ENCODE measurements at places on chromosomes 11 and 22.

- DNase-seq = no peak
Measured at GRCh38 chr11:24622262-24622661, 125.4 kb downstream of the LUZP2 start.

DNA sequence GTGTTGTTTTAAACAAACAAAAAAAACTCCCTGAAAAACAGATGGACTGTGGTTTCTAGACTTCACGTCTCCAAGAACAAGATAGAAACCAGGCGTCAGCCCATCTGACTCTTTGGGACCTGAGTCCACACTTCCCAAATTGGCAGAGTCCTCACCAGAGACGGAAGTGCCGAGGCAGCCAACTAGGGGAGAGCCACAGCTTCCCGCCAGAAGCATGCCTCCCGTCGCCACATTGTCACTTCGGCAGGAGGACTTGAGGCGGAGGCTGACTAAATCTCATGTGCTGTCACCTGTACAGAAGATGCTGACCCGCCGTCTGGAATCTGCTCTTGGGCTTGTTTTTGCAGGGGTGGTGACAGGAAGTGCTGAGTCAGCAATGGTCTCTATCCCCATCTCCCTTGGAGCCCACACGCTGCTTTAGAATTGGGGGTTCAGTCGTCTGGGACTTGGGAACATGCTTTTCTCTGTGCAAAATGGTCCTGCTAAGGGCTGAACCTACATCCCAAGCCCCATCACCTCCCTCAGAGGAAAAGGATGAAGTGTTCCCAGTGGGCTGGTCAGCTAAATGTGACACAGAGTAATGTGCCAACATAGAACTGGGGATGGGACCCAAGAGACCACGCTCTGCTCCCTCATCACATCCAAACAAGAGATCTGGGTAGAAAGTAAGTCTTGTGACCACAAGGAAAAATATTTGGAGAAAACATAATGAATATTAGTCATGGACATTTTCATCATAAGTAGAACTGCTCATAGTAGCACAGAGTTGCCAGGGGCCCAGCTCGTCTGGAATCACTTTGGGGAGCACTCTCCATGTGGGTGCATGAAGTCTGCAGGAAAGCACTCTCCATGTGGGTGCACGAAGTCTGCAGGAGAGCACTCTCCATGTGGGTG is 152.9 kb downstream of the SNX19 start:
- no peak for DNase-seq

DNA sequence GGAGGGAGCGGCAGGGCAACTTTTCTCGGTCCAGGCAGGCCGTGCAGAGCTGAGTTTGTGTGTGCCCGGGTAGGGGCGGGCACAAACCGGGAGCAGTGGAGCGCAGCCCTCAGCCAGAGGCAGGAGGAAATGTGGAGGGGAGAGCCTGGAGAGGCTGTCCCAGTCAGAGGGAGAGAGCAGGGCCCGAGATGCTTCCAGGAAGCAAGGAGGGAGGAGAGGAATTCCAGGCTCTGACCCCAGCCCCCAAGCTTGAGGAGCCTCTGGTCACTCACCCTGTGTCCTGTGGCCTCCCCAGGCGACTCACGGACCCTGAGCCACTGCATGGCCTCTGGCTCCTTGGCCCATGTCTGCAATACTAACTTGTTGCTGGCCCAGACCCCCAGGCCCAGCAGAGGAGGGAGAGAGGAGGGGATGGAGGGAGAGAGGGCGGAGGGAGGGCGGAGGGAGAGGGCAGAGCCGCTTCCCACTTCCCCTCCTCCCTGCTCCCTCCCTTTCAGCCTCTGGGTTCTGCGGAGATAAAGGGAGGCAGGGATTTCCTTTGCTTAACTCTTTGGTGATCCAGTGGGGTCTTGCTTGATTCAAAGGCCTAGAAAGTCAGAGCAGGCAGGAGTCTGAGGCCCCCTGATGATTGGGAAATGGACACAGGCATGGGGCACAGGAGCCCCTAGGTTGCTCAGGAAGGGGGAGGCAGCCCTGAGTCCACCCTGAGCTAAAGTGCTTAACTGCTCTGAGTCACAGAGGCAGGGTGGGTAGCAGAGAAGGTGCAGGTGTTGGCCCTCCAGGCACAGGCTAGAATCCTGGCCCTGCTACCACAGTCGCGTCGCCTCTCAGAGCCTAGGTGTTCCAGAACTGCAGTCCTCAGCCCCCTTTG is at the start of gene C1QTNF6:
Gene C1QTNF6, minus strand, starts transcription at position 357 of the 871 bp plus-strand sequence. Its CDS starts 34 bp downstream, at position 323.
- no peak for DNase-seq

GRCh38 chr11:32831221-32831620 is 1.5 kb downstream of the PRRG4 start:
- no peak for DNase-seq

- no peak for DNase-seq
Measured at GRCh38 chr22:41551877-41552582, 7.8 kb upstream of the POLR3H start.

GRCh38 chr11:47863189-47863897 is 15.2 kb upstream of the NUP160 start:
- no peak for DNase-seq

GRCh38 chr11:33663121-33663520 is 37.5 kb downstream of the C11orf91 start:
- DNase-seq = no peak

GRCh38 chr11:8839957-8840945 is 70.7 kb upstream of the AKIP1 start:
- DNase-seq = no peak

GRCh38 chr11:124075841-124076651 is 34.9 kb upstream of the OR10G7 start:
- DNase-seq = no peak

GRCh38 chr11:133832096-133832990 is 13.0 kb downstream of the SPATA19 start:
- DNase-seq = no peak

- DNase-seq = no peak
Measured at GRCh38 chr22:22689621-22690345, 45.4 kb downstream of the GGTLC2 start.

DNA sequence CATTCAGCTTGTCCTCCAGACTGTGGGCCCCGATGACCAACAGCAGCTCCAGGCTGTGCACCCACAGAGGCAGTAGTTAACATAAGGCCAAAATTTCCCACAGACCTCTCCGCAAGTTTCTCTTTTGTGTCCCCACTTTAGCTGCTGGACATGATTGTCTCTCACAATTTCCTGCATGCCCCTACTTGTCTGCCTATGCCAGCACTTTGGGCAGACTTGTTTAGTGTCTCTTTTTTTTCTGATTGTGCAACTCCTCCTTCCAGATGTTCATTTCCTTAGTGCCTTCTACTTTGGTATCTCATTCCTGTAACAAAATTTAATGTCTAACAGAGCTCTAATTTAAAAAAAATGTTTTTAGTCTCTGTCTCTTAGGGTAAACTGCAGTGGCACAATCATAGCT is 23.8 kb upstream of the SCN3B start:
- DNase-seq = no peak

- DNase-seq = no peak
Measured at GRCh38 chr11:76658231-76658630, 12.3 kb downstream of the LRRC32 start.

DNA sequence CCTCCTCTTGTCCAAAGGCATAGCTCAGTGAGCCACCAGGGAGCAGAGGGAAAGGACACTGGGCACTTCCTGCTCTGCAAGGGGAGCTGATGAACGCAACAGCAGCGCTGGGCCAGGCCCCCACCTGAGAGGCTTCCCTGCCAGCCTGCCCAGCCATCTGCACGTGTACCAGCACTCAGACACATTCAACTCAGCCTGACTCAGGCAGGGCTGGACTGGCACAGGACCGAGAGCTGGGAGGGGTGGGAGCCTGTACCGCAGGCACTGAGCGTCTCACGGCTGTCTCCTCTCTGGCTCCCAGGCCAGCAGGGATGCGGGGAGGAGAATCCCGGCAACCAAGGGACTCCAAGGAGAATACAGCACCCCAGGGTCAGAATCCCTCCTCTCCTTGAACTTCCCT is 411.8 kb downstream of the CTTN start:
- no peak for DNase-seq

GRCh38 chr11:99522467-99523173 is 501.9 kb downstream of the CNTN5 start:
- DNase-seq = no peak

GRCh38 chr11:19162951-19163505 is 38.8 kb downstream of the CSRP3 start:
- DNase-seq = no peak

DNA sequence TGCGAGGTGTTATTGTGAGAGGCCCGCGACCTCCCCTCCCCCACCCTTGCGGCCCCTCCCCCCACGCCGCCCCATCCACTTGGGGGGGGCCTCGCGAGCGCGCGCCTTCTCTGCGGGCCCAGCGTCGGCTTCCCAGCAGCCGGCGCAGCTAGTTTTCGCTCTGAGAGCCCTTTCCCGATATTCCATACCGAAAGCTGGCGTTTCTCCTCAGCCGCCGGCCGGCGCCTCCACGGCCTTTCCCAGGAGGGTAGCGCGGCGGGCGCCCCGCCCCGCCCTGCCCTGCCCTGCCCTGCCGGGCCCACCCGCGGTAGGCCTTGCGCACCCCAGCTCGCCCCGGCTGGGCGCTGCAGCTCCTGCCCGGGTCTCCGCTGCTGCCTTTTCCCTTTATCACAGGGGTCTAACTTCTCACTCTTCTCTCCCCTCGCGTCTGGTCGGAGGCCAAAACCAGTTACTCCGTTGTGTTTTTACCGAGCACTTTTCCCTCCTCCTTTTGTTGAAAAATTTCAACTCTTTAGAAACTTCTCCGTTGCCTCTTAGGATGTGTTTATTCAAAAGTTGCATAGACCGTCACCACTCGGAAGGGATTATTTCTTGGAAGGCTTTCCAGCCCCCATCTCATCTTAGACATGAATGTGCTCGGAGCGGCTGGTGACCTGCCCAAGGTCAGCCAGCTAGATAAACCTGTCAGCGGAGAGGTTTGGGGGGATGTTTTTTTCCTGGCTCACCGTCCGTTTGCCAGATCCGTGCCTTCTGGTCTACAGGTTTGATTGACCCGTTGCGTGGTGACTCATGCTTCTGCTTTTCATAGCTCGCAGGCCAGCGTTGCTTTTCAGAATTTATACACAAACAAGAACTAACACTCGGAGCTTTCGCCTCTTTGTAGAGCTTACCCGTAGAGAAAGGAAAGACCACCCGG is 648 bp downstream of the PAFAH1B2 start:
- DNase-seq = peak; percentile 58

GRCh38 chr22:49295465-49295743 is 532.3 kb downstream of the BRD1 start:
- no peak for DNase-seq

- DNase-seq = no peak
Measured at GRCh38 chr11:27196203-27196897, 155.7 kb downstream of the BBOX1 start.

DNA sequence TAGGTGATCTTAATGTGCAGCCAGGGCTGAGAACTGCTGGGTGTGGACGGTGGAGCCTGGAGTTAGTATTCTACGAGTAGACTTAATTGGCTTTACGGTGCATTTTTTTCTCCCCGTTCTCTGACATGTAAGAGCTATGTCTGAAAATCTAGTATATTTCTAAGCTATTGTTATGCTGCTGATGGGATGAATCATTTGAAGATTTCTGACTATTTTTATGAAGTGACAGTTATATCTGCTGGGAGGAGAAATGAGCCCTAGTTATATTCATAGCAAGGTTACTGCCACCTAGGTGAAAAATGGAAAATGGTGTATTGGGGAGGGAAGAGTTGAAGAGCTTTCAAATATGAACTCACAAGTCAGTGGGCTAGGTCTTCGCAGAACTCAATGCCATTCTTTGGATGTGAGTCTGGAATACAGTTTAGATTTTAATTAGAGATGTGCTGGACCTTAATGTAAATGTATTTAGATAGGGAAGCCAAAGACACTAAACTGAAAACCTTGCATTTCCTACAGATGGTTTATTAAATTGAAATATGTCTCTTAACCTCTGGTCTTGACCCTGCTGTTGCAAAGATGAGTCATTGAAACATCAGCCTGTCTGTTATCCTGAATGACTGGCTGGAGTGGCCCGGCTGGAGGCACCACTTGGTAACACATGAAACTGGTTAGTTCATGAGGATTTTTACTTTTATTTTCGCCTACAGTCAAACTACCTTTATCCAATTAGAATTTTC is 293.7 kb downstream of the DDX10 start:
- no peak for DNase-seq

DNA sequence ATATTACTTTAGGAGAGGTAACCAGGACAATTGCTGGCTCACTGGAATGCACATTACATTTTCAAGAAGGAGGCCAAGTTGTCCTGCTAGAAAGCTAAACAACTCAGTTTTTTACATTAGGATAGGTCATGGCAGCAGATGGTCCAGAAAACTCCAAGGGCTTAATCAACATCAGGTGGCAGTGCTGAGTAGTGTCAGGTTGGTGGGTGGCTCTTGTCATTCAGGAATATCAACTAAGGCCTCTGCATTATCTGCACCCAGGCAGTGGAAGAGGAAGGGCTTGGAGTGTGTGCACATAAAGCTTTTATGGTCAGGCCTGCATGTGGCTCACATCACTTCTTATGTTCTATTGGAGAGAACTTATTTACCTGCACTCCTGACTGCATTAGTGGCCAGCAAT is 32.2 kb upstream of the OR4B1 start:
- DNase-seq = no peak

GRCh38 chr11:61278001-61278470 is 17.1 kb downstream of the VWCE start:
- DNase-seq = no peak

DNA sequence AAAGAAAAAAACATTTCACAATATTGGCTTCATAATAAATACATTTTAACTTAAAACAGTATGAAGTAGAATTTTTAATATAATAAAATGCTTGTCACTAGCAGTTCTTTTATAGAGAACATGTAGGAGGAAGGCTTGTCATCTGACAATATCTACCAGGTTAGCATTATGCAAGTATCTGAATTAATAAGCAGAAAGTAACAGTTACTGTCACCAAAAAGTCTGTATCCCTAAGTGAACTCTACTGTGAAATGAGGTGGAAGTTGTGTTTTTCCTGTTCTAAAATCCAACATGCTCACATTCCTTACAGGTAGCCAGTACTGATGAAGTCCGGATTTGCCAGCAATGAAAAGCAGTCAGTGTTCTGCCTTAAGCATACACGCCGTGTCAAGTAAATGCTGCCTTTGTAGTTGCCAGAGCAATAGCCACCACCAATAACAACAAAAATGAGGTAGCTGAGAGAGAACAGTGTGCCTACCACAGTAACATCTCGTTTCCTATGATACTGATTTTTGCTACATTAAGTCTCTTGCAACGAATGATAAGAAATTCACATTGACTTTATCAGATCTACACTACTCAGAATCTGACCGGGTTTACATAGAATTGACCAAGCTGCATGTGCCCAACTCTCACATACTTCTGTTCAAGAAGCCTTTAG is 95.5 kb downstream of the SIK3 start:
- no peak for DNase-seq

DNA sequence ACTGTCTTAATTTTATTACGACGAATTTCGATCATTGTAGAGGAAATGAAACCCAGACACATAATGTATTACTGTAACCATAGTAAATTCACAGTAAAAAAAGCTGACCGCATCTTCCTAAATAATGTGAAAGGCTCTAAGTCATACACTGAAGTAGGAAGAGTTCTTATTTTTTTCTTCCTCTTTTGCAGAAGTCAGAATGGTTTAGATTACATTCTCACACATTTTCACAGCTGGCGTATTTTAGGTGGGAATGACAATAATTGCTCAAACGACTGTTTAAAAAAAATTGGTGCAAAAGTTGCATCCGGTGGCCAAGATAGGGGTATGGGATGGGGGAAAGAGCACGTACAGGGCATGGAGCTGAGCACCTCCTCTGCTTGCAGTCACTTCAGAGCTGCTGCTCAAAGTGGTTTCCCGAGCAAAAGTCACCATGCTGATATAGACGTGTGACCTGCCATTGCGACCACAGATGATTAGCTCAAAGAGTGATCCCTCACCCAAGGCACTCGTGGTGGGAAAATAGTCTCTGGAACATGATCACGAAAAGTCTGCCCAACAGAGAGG is 35.3 kb downstream of the MMP13 start:
- no peak for DNase-seq
